ENCODE measurements at places on chromosomes 2 and 18.

- DNase-seq, result no peak
These were observed 26.0 kb upstream of the ATOH8 start for GRCh38 chr2:85727798-85728197.

DNA sequence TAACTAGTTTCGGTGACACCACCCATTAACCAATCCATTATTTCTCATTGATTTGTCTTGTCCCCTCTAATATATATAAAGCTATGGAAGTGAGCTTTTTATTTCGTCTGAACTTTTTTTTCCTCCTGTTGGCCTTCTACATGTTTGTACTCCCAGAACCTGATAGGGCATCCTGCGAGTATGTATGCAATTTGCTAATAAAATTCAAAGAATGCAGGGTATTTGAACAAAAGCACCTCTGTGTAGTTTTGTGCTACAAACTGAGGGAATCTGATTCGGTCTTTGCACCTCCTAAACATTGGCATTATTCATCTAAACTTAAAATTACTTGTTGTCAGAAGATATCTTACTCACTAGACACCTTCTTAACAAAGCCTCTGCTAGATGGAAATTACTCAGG lies 242.9 kb upstream of the TMEFF2 start:
- DNase-seq, result no peak

GRCh38 chr2:41431756-41432155 lies 616.1 kb upstream of the PKDCC start:
- DNase-seq, result peak; percentile 77

DNA sequence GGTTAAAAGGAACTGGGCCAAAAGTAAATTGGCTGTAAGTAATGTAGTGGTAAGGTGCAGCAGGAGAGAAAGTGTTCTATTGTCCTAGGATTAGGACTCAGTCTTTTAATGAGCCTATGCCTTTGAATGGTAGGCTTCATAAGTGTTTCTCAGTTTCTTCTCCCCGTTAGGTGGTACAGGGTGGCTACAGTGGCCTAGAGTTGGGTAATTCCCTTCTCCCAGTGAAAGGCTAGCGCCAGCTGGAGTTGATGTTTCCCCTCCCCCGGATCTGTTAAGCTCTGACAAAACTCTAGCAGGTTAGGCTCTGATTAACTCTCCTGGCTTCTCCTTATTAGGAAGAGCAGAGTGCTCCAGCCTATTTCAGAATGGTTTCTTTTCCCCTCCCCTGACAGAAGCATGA lies 127.7 kb downstream of the DNAH6 start:
- no peak for DNase-seq

- no peak for DNase-seq
These were observed 56.2 kb upstream of the AMMECR1L start for GRCh38 chr2:127942002-127942401.
